ENCODE measurements at places on chromosomes 5 and 9.

DNA sequence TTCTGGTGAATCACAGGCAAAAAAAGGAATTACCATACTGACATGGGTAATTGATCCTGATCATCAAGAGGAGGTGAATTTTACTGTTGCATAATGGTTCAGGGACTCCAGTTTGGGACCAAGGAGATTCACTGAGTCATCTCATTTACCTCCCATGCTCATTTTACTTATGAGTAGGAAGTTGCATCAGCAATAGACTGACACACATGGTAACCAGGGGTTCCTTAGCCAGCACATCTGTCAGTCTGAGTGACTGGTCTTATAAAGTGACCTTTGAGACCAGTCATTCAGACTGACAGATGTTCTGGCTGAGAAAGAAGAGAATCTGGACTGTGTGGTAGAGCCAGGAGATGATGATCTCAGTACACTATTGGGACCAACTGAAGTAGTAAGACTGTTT, 384.6 kb upstream of the CD180 start:
- no peak for DNase-seq

GRCh38 chr5:22109315-22109714, 743.8 kb downstream of the CDH12 start:
- DNase-seq: no peak

DNA sequence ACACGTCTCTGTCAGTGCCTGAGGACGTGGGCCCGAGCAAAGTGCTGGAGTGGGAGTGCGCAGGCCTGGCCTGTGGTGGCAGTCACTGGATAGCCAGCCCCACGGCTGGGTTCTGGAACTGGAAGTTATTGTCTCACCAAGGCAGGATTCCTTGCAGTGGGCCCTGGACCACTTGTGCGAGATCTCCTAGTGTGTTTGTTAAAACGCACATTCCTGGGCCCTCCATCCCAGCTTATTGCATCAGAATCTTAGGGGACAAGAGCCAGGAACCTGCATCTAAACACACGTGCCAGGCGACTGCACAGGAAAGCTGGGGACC, 26.9 kb downstream of the PTPA start:
- DNase-seq: no peak

DNA sequence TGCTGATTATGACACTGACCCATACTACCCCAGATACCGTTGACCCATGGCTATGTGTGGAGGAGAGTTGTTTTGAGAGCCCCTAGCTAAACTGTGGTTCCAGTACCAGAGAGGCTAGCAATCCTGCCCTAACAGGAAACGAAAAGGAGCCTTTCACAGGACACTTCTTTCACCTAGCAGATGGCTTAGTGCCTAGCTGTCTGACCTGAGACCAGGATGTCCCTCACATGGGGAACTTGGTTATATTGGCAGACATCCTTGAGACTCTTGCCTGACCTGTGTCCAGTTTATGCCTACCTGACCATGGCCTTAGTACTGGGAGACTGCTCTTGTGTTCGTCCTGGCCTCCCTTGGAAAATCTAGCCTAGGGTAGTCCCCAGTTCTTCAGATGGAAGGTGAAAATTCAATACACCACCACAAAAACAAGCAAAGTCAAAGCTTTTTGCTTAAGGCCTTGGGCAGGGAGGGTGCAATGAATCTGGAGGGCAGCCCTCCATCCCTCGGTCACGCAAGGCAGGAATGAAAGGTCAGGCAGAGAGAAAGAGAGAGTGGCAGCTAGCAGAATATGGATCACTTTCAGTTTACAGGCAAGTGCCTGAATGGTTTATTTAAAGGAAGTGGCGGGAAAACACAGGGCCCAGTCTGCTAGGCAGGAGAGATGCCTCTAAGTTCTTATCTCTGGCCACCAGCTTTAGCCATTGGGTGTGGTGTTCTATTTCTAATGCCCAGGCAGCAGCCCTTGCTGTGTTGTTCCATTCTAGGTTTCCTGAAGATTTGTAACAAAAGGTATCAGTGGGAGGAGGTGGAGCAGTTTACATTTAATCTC, 16.4 kb upstream of the ZNF474 start:
- DNase-seq: no peak

GRCh38 chr5:80082731-80083100, 47.6 kb downstream of the THBS4 start:
- DNase-seq: no peak

GRCh38 chr5:588406-588995, 23.6 kb upstream of the CEP72 start:
- no peak for DNase-seq

DNA sequence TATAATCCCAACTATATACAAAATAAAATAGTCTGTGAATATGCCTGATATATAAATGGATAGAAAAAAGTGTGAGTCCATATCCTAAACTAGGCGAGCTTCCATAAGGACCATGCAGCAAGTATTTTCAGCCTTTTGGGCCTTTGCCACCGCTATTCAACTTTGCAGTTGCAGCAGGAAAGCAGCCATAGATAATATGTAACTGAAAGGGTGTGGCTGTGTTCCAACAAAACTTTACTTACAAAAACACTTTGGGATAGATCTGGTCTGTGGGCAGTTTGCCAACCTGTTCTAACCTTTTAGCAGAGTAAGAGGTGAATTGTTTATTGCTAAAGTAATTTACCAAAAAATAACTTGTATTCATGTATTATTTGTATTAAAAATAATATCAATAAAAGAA, 127.8 kb upstream of the GPR151 start:
- DNase-seq: no peak

- peak; percentile 56 for DNase-seq
These were observed 145.5 kb upstream of the SLC24A2 start for GRCh38 chr9:19934301-19934871.

DNA sequence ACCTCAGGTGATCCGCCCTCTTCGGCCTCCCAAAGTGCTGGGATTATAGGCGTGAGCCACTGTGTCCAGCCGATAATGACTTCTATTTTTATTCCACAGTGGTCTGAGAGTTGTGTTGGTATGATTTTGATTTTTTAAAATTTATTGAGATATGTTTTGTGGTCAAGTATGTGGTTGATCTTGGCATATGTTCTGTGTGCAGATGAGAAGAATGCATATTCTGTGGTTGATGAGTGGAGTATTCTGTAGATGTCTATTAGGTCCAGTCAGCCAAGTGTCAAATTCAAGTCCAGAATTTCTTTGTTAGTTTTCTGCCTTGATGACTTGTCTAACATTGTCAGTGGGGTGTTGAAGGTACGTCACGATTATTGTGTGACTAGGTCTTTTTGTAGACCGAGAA, 338.2 kb upstream of the TARS1 start:
- DNase-seq: no peak

DNA sequence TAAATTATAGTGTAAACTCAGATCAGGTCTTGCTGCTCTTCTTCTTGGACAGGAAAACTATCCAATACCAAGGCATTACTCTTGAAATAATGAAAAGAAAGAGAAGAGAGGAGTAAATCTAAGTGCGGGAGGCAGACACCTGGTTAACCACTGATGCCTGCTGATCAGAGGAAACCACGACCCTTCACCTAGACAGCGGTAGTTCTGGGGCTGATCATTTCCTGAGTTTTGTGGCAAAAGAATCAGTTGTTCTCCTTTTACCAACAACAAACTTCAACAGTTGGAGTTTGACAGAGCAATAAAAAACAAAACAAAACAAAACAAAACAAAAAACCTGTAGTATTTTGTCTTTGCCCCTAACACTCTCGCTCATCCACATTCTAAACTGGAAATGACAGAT, 3.0 kb downstream of the RLN1 start:
- no peak for DNase-seq

- no peak for DNase-seq
These were observed 197.9 kb upstream of the NR3C1 start for GRCh38 chr5:143601357-143601756.

GRCh38 chr9:127154390-127155191, 32.2 kb upstream of the ANGPTL2 start:
- DNase-seq: no peak

DNA sequence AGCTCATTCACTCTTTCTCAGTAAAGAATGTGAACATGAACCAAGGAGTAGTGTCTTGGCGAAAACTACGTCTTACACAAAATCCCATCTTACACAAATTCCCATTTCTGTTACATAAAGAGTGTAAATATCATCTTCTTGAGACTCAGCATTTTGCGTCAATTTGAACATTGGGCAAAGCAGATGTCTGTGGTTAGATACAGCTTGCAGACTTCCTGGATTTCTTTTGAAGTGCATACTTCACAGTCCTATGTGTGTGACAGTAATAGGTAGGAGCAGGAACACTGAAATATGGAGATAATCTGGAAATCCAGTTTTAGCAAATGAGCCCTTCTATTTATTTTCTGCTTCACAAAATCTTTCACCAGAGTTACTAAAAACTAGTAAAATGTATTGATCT, 58.8 kb downstream of the C6 start:
- DNase-seq: no peak

DNA sequence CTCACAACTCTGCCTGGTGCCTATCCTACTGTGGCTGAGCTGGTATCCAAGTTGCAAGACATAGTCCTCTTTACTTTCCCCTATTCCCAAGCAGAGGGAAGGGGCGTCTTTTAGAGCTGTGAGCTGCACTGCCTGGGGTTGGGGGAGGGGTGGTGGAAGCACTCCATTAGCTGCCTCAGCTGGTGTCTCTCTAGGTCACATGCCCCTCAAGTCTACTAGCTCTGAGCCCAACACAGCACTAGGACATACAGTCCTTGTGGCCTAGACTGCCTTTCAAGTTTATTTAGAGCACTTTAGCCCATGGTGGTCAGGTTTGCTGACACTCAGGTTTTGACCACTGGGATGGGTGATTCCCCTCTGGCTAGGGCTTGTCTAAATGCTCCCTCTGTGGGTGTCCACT, 54.7 kb downstream of the SREK1 start:
- DNase-seq: no peak

- no peak for DNase-seq
These were observed 1163.6 kb downstream of the CDH12 start for GRCh38 chr5:21689587-21689986.

DNA sequence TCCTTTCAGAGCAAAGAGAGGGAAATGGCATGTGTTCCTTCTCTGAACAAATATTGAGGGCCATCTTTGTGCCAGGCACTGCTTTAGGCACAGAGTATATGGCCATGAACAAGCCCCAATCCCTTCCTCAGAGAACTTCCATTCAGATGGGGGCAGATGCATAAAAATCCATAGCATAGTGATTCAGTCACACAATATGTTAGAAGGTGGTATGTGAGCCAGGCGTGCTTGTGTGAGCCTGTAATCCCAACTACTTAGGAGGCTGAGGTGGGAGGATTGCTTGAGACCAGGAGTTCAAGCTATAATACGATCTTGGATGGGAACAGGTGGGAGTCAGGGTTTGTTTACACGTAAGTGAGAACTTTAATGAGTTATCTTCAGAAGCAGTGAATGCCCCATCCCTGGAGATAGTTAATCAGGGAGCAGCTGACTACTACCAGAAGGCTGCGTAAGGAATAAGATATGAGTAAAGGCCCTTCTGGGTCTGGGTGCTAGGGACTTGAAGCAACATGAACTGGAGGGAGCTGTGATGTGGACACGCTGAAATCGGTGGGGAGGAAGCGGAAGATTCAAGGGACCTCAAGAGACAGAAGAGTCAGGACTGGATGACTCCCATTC, 27.1 kb downstream of the NANS start:
- DNase-seq: no peak

- no peak for DNase-seq
These were observed 79.1 kb upstream of the FCN1 start for GRCh38 chr9:134996591-134997530.

DNA sequence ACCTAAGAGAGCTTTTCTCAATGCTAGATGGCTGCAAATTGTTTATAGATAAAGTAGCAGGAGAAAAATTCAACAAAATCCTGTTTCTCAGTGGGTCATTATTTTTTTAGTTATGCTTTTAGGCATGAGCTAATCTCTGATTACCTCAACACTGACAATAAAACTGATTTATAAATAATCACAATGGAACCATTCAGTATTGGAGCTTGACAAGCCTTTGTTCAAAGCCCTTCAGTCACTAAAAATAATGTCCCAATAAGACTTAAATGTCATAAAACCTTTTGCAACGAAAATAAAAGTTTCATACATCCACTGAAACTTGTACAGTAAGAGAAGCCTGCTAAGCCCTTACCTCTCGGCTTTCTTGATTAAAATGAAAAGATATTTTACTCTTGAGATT, 27.2 kb downstream of the PTPDC1 start:
- no peak for DNase-seq

DNA sequence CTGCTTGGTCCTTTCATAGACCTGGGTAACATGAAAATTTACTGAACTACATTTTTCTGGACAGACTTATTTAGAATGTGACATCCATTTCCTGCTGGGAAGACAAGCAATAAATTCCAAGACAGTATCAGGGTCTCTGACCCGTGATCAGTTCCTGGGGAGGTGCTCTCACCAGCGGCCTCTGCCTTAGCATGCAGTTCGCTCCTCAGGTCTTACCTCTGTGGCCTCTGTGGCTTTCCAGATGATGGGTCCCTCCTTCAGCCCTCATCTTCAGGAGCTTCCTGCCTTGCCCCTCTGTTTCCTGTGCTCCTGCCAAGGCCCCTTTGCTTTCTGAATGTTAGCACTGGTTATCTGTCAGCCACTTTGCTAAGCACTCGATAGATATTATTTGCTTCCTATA, 66.4 kb downstream of the CMYA5 start:
- no peak for DNase-seq

DNA sequence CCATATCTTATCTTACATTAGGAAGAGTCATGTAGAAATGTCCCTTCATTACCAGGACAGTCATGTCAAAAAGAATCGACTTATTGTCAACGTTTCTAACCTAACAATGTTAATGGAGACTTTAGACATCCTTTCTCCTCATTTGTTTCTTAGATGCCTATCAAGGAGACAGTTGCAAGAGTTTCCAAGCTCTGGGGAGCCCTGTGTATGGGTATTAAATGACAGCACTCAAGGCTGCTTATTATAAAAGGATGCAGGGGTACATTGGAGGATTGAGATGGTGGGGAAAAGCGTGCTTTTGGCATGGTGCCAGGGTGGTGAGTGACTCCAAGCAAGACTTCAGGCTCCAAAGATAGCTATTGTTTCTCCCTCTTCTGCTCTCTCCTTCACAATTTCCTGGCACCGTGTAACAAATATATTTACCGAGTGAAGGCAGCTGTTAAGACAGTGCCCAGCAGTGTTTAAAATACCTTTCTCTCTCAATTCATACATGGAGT, 461.3 kb upstream of the CLINT1 start:
- DNase-seq: no peak

DNA sequence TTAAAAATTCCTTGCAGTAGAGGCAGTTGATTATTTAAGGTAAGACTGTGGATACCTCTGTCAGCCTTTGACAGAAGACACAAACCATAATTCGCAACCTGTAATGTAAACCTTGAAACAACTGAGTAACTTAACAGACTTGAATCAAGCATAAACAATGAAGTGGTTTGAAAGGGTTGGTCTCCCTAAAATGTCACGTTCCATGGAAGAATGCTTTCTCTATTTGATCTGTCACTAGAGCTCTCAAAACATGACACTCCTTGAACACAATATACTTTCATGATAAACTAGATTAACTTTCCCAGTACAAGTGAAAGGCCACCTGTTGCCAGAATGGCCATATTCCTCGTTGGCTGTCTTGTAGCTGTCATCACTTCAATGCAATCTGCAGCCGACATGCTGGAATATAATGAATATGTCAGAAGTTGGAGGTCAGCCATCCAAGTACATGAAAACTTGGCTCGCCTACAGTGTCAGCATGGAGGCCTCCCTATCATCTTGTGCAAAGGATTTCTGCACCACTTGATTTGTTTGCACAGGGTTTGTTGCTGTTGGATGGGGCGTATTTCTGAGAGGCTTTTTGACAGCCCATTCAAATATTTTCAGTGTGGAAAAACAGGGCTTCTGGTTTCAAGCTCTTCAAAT, 228.0 kb downstream of the TLE4 start:
- no peak for DNase-seq

- no peak for DNase-seq
These were observed 51.3 kb downstream of the ARL15 start for GRCh38 chr5:54259090-54259489.

GRCh38 chr9:126218359-126219125, 108.1 kb upstream of the MVB12B start:
- DNase-seq: no peak
